ENCODE measurements at places on chromosomes 5 and 9.

DNA sequence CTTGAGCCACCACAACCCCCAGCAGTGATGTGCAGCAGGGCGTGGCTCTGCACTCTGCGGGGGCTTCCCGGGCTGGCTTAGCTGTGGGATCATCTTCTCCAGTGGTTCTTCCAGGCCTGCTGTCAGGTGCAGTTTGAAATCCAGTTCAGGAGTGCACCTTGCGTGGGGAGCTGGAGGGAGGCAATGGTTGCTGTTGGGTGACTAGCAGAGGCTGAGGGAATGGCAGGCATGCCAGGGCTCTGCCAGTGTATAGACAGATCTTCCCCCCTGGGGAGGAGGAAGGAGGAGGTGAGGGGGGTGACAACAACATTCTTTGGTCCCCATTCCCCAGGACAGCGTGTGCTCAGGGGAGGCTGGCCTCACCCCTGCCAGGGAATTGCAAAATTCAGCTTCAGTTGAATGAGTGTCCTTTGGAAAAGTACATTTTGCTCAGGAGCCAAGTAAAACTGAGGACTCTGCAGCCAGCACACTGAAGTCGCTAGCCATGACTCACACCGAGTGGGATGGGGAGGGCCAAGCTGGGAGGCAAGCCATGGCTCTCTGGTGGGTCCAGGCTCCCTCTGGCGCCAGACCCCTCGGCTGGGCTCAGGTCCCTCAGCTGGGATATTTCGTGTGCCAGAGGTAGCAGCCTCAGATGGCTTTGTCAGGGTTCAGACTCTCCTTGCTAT is 35.0 kb downstream of the ERGIC1 start:
- no peak for DNase-seq

DNA sequence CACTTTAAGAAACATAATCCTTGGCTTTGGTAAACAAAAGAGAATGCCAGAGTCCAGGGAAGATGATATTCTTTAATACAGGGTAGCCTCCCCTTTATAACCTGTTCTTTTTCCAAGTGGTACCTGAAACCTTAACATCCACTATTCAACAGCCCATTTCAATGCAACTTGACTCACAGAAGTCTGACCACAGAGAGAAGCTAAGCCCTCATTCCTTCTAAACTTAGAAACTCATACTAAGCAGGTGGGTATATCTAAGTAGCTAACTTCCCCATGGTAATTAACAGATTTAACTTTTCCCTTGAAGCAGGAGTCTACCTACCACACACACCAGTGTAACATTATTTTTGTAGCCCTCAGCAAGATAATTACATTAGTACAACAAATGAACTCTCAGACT is 91.9 kb downstream of the CEMIP2 start:
- no peak for DNase-seq

DNA sequence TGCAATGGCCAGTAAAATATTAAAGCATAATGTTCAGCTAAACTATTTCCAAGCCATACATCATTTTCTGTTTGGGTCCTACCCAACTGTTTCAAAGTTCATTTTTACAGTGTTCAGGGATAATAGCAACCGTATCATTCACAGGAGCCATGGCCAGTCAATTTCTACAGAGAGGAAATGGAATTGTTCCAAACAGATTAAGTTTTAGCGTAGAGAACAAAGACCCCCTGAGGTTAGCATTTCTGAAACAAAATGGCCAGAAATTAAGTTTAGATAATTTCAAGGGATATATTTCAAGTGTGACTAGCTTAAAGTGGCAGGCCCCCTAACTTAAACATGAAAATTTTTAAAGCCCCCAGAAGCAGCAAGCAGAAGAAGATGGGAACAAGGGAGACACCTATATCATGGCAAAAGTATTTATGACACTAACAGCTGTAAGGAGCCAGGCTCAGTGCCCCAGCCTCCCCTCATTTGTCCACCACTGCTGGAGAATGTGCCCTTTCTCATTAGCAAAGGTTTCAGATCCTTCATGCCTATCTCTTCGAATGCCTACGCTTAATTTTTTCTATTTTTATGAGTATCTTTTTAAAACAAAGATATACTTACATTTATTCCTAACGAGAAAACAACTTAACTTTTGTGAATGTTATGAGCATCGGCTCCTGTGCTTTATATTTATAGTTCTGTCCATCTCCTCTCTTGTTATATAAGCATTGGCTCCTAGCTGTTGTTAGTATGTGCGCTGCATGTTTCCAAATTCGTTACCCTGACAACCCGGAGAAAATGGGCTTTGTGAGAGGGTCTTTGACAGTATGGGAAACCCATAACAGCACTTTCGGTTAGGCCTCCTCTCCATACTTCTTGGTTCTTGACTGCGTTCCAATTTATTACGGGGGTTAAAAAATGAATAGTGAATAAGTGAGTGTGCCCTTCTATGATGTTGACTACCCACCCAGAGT is 116.3 kb downstream of the MED27 start:
- DNase-seq, result no peak

- no peak for DNase-seq
Observed at GRCh38 chr9:130173666-130173983, 1.4 kb downstream of the NCS1 start.

DNA sequence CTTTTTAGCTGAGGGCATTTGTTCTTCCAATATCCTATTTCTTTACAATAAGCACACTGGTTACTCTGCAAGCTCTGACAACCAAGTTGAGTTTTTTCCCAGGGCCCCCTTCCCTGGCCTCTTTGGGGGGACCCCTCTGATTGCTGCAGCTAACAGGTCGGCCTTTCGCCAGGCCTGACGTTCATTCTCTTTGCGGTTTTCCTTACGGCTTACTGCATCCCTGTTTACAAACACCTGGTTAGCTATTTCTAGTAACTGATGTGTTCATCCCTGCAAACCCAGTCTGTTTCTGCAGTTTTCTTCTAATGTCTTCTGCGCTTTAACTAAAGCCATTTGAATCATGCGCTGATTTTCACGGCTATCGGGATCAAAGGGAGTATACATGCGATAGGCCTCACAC is 37.5 kb upstream of the PPP1R26 start:
- no peak for DNase-seq

- no peak for DNase-seq
Observed at GRCh38 chr5:135492319-135492626, 40.1 kb upstream of the TIFAB start.

DNA sequence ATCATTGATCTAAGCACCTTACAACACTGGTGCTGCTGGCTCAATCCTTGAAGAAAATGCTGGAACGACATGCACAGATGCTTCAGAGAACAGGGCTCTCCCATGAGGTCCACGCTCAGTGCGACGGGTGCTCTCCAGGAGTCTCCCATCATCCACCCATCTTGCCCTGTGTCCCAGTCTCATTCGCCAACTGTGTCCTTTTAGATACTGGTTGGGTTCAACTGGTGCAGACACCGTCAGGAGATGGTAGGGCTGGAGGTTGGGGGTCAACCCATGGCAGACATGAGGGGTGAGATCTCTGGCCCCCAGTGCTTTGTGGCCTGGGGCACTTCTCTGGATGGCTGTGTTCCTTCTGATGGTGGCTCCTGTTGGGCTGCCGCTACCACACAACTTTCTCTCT is 1.6 kb upstream of the OBP2B start:
- DNase-seq, result no peak

- DNase-seq, result no peak
Observed at GRCh38 chr5:137492331-137492730, 6.8 kb downstream of the SPOCK1 start.

DNA sequence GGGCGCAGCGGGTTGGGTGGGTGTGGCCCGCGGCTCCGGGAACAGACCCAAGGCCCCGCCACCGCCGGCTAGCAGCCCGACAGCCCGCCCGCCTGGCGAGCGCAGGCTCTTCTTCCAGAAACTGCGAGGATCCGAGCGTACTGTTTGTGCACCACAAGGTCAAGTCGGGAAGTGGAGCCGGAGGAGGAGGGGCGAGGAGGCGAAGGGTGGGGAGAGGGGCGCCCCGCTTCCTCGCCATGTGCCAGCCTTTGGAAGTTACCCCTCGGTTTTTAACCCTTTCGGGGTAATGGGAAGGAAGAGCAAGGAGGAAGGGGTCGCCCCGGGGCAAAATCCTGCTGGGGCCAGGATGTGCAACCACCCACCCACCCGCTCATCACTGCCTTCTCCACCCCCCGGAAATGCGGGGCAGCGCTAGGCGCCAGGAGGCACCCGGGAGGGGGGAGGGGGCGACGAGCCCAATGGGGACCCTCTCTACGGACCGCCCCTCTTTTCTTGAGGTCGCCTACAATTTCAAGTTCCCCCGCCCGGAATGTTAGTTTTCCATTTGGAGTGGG is 1.1 kb upstream of the JADE2 start:
- DNase-seq, result peak; percentile 82

DNA sequence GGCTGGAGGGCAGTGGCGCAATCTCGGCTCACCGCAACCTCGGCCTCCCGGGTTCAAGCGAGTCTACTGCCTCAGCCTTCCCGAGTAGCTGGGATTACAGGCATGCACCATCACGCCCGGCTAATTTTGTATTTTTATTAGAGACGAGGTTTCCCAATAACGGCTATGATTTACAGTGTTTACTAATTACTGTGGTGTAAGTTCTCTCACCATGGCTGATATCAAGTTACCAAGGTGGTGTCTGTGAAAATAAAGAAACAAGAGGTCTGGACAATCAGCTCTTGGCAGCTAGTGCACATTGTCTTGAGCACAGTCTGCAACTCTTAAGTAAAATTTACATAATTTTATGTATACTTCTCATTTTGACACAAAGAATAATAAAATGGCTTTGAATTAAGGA is 385.5 kb upstream of the COX7C start:
- DNase-seq, result no peak

- DNase-seq, result no peak
Observed at GRCh38 chr9:105701145-105701544, 6.8 kb downstream of the TMEM38B start.

DNA sequence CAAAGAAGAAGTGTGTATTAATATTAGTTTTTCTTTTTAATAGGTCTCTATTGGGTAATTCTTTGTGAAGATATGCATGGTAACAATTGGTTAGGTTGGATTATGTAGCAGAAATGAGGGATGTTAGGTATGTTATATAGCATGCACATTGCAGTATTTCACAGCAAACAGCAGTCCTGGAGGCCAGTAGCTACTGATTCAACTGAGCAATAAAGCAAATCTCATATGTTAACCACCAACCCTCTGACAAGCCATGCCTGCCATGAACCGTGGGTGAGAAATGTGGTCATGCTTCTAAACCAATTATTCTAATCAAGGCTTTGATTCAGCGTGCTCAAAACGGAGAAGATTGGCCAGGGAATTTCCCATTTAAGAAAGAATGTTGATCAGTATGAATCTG is 313.0 kb upstream of the CDH6 start:
- no peak for DNase-seq

- no peak for DNase-seq
Observed at GRCh38 chr5:145574889-145575573, 260.1 kb downstream of the PRELID2 start.

DNA sequence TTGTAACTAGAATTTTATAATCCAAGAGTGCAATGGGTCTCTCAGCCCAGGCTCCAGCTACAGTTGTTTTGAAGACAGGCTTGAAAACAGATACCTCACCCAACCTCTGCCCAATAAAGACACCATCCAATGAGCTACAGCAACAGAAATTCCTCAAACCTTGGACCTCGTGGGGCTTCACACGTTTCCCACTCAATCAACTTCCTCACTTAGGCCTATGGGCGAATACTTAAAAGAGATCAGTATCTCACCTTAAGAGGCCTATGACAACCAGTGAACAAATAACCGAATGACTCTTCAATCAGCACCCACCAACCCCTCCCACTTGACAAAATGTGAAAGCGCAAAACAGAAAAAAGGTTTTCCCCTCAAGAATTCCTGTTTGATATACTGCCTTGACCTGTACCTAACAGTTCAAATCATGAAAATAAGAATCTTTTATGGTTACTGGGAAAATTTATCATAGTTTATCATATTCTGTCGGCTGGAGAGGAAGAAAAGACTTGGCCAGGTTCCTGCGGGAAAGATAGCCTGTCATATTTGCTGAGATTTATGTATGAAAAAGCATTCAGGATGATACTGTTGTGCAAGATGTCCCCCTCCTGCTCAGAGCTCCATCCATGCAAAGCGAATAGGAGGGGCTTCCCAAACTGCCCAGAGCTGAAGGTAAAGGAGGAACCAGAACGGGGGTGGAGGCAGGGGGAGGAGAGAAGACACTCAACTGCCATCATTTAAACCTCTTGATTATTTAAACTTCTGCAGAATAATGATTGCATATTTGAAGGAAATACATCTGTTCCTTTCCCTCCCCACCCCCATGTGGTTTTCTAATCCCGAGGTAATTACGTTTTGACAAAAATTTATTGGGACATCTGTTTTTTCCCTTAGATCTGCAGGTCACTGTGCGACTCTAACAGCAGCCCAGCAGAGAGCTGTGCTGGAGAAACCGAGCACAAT is 256.3 kb downstream of the NFIB start:
- no peak for DNase-seq

- peak; percentile 65 for DNase-seq
Observed at GRCh38 chr5:133423618-133424282, 188.6 kb downstream of the FSTL4 start.

- no peak for DNase-seq
Observed at GRCh38 chr5:15577132-15577531, 77.2 kb downstream of the FBXL7 start.

- DNase-seq, result no peak
Observed at GRCh38 chr9:94912700-94913249, 186.3 kb downstream of the AOPEP start.

- no peak for DNase-seq
Observed at GRCh38 chr9:28747351-28747985, 1174.2 kb upstream of the C9orf72 start.

- DNase-seq, result no peak
Observed at GRCh38 chr5:75465480-75465879, 45.9 kb downstream of the CERT1 start.

- DNase-seq, result no peak
Observed at GRCh38 chr5:14417792-14418765, 163.5 kb upstream of the OTULINL start.

Data from NCI-H526 (cell line).